ENCODE measurements at places on chromosomes 11 and 22.

GRCh38 chr22:22161924-22162851, 82.4 kb upstream of the VPREB1 start:
- no peak for DNase-seq

DNA sequence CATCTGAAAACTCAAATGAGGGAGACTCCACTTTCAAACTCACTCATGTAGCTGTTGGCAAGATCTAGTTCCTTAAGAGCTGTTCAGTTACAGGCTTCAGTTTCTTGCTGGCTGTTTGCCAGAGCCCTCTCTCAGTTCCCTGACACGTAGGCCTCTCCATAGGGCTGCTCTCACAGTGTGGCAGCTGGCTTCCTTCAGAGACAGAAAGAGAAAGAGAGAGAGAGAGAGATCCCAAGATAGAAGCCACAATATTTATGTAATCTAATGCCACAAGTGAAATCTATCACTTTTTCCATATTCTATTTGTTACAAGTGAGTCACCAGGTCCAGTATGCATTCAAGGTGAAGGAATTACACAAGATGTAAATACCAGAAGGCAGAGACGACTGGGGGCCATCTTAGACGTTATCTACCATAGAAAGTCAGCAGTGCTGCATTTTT, 168.8 kb downstream of the RCN1 start:
- no peak for DNase-seq

GRCh38 chr11:97717922-97718321, 1302.8 kb upstream of the CNTN5 start:
- no peak for DNase-seq

DNA sequence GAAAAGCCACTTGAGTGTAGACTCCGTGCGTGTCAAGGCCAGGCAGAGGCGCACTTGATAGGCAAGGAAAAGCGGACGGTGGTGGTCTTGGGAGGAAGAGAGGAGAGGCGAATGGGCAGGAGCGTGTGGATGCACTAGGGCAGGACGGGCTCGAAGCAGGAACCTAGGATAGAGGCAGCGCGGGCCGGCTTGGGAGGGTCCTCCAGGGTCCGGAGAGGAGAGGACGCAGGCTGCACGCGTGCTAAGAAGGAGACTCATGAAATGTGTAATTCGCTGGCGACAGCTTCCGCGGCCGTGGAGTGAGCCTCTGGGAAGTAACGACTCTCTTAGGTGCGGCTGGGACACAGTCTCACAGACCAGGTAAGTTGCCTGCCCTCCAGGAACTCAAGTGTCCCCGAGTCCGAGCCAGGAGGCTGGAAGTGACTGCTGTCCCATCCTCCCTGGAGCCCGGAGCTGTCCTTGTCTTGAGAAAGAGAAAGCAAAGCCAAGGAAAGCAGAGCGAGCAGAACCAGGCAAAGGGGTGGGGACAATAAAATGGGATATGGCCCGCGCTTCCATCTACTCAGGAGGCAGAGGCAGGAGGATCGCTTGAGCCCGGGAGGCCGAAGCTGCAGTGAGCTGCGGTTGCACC, 874 bp upstream of the IL17RA start:
- DNase-seq, result peak; percentile 1

Measured in HT-29 (cell line).